ENCODE measurements at places on chromosomes 11 and 22.

DNA sequence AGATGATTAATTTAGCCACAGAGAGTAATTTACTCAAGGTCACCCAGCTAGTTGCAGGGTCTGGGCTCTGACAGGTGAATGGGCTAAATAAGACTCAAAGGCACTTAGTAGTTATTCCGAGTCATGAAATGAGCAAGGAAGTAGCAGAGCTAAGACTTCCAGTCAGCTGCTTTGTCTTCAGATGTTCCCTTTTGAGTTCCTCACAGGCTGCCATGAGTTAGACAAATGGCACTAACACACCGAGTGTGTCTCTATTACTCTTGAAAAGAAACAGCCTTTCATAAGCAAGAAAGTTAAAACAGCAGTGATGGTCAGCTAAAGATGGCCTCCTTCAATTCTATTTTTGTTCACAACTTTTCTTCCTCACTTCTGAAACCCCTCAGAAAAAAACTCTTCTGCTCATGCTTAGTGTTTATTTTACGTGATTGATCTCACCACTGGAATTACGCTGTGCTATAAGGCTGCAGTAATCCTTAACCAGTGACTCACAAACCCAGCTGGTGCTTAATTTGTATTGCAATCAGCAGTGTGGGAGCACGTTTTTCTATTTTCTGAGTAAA lies 389.1 kb downstream of the AASDHPPT start:
- DNase-seq, result no peak

GRCh38 chr11:1730059-1730629 lies 20.3 kb downstream of the IFITM10 start:
- no peak for DNase-seq

- DNase-seq, result no peak
Observed at GRCh38 chr22:30312053-30312452, 14.7 kb downstream of the TBC1D10A start.

GRCh38 chr11:121672630-121673487 lies 220.1 kb upstream of the SORL1-AS1 start:
- no peak for DNase-seq

DNA sequence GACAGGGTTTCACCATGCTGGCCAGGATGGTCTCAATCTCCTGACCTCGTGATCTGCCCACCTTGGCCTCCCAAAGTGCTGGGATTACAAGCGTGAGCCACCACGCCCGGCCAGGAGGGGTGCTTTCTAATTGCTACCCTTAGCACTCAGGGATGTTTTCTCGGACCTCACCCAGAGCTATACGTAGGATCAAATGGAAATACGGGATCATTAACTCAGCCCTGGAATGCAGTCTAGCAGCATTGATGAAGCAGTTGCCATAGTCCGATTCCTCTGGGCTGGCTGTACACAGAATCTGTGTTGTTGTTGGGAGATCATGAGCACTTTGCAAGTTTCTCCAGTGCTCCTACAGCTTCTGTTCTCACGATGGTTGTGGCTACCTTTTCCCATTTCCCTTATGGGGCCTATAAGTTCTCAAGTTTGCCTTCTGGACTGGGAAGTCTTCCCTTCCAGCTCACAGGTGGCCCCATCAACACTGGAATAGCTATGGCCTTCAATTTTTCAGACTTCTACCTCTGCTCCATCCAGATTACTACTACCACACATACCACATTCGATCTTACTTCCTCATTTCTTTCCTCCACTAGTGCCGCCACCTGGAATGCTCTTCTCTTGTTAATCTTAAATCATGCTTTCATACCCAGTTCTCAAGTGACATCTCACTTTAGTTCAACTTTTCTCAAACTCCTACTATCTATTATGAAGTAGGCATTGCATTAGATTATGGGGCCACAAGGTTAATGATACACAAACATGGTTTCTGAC lies 16.1 kb upstream of the PCF11 start:
- DNase-seq, result peak; percentile 17

GRCh38 chr22:23094695-23095681 lies 24.7 kb downstream of the GNAZ start:
- no peak for DNase-seq

GRCh38 chr11:1291295-1292017 lies 18.0 kb downstream of the TOLLIP start:
- DNase-seq, result no peak

DNA sequence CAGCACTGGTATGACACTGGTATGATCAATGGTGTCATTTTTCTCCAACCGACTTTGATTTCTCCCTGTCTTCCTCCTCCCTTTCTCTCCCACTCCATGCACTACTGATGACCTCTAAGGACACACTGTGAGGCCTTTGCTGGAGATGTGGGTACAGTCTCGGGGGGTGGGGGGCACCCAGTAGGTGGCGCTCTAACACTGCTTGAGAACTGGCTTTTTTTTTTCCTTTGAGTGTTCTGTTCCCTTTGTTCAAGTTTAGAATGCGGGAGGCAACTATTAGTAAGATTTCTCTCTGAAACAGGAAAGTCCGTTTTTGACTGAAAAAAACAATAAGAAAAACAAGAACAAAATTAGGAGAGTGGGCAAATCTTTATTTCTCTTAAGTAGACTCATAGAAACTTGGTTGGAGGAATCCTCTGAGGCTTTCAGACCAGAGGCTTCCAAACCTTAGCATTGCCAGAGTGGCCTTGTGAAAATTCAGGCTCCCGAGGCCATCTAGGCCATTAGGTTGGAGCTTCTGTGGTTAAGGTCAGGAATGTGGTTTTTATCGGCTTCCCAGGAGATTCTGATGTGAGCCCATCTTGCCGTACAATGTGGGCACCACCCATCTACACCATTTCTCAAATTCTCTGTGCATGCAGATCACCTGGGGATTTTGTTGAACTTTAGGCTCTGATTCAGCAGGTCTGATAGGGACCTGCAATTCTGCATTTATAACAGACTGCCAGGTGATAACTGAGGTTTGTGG lies 43.2 kb downstream of the PANX1 start:
- DNase-seq, result no peak

- no peak for DNase-seq
Observed at GRCh38 chr11:68026391-68027105, 3.9 kb upstream of the NDUFS8 start.

GRCh38 chr11:15599376-15599775 lies 484.7 kb downstream of the INSC start:
- no peak for DNase-seq

- DNase-seq, result no peak
Observed at GRCh38 chr22:38727123-38727522, 21.4 kb downstream of the GTPBP1 start.

- peak; percentile 3 for DNase-seq
Observed at GRCh38 chr11:48170241-48171233, 46.1 kb upstream of the OR4B1 start.

GRCh38 chr11:78364128-78364751 lies 53.4 kb downstream of the GAB2 start:
- no peak for DNase-seq

- DNase-seq, result no peak
Observed at GRCh38 chr22:17213976-17214375, 5.3 kb downstream of the ADA2 start.

- no peak for DNase-seq
Observed at GRCh38 chr11:33861941-33862589, 29.8 kb downstream of the LMO2 start.

DNA sequence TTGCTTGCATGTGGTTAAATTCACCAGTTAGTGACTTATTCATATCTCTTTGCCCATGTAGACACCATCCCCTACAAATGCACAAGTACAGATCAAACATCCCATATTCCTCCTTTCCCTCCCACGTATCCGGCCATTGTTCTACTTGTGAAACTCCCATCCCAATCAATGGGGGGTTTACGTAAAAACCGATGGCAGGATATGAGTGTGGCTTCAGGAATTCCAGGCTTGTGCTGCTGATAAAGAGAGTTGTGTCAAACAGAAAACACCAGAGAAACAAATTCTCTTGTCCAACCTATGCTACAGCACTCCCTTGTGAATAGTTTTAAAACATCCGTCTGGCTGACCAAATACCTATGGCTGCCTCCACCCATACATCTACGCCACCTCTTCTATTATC lies 15.5 kb downstream of the FLI1 start:
- no peak for DNase-seq

DNA sequence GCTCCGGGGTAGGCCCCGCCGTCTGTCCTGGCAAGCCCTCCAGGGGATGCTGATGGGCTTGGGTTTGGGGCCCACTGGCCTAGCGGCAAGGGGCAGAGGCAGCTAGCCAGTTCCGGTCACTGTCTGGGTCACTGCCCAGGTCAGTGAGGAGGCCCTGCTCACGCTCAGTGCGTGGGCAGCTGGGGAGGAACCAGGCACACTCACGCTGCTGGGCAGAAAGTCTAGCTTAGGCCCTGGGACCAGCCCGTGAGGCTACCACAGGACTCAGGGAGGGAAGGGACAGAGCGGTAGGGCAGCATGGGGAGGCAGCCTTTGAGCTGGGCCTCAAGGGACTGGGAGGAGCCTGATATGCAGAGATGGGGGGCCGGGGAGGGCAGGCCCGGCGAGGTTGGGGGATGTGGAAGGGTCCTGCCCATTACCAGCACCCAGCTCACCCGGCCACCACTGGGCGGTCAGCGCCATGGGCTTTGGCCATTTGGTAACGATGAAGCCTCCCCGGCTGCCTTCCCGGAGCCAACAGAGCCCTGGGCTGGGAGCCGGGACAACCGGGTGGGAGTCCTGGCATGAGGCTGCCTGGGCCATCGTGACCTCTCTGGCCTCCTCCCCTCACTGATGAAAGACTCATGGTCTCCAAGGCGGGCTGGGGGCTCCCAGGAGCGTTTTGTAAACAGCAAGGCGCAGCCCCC lies 14.2 kb downstream of the SHISAL1 start:
- no peak for DNase-seq

- DNase-seq, result no peak
Observed at GRCh38 chr11:3380706-3381545, 2.0 kb upstream of the ZNF195 start.

GRCh38 chr11:130653838-130654636 lies 205.6 kb downstream of the ADAMTS15 start:
- DNase-seq, result no peak

GRCh38 chr22:35043252-35043933 lies 22.6 kb upstream of the ISX start:
- DNase-seq, result no peak

DNA sequence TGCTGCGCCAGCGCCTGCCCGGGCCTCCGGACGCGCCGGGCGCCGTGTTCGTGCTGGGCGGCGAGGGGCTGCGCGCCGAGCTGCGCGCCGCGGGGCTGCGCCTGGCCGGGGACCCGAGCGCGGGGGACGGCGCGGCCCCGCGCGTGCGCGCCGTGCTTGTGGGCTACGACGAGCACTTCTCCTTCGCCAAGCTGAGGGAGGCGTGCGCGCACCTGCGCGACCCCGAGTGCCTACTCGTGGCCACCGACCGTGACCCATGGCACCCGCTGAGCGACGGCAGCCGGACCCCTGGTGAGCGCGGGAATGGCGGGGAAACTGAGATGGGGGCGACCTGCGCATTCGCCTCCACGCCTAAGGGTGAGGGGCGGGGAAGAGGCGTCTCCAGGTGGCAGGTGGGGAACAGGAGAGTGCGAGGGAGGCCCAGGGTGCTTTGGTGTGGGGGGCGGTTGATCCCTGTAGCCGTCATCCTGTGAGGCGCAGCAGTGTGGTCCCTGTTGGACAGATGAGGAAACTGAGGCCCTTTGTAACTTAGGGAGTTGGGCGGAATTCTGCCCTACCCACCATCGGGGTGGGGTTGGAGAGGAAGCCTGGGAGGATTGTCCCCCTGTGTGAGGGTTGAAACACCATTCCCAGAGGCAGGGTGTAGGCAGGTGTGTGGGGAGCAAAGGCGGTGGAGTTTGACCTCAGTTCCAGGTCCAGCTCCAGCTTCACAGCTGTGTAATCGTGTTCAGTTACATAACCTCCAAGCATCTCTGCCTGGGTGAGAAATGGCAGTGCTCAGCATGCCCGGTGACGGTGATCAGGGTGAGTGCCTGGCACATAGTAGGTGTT lies 758 bp downstream of the PDXP start:
- no peak for DNase-seq

DNA sequence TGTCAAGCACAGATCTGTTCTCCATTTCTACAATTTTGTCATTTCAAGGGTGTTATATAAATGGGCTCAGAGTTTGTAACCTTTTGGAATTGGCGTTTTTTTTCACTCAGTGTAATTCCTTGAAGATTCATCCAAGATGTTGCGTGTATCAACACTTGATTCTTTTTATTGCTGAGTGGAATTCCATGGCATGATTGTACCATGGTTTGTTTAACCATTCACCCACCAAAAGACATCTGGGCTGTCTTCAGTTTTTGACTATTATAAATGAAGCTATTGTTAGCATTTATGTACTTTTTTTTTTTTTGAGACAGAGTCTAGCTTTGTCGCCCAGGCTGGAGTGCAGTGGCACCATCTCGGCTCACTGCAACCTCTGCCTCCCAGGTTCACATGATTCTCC lies 2.9 kb downstream of the OOSP1 start:
- DNase-seq, result no peak

DNA sequence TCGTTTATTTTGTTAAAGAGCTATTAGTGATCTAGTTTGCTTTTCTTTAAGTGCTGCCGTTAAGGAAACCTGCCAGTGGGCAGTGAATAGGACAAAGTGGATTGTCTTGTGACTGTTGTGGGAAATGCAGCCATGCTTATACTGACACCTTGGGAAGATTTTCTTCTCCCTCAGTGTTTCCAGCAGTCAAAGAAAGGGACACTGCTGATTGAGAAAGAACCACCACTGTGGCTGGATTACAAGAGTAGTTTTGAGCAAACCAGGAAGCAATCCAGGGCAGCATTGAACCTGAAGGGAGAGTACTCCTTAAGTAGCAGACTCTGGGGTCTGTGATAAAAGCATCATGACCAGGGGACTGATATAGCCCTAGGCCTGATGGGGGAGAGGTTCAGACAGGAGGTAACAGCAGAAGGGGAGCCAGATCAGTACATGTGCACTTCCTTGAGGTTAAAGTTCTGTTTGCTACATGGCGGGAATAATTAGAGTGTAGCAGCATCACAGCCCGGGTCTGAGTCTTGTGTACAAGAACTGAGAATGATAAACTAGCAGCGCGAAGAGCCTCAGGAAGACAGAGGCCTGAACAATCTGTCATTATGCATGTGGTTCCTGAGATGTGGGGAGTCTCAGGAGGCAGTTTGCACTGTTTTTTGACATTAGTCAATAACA lies 167.8 kb downstream of the C11orf91 start:
- DNase-seq, result no peak
